ENCODE measurements at places on chromosomes 11 and 22. TPM values are rescaled to one million over a fixed set of nuclear protein-coding genes. Genes with fewer than 3 reads are reported as not detected.

Gene RAG1
- total RNA-seq, result 0.71 TPM

Gene PRG3
- total RNA-seq, result not detected

Gene MRGPRX4
- not detected for total RNA-seq

Gene NAALADL1
- not detected for total RNA-seq

Gene RABL2B
- total RNA-seq, result 13.5 TPM

Gene OR5P2
- not detected for total RNA-seq

Gene CSF2RB
- total RNA-seq, result not detected

Gene TNNT3
- not detected for total RNA-seq

Gene MUC2
- total RNA-seq, result not detected

Gene VSIG10L2
- total RNA-seq, result not detected

Gene SPTY2D1
- 19.7 TPM for total RNA-seq

Gene LRRN4CL
- 41.4 TPM for total RNA-seq

Gene RASGRP2
- total RNA-seq, result 0.23 TPM

GRCh38 chr11:134466156-134466555 is 54.1 kb upstream of the B3GAT1 start:
- no peak for DNase-seq

- no peak for DNase-seq
Observed at GRCh38 chr11:120064341-120064740, 73.6 kb downstream of the TRIM29 start.

GRCh38 chr11:100438376-100438775 is 248.7 kb upstream of the ARHGAP42 start:
- no peak for DNase-seq

DNA sequence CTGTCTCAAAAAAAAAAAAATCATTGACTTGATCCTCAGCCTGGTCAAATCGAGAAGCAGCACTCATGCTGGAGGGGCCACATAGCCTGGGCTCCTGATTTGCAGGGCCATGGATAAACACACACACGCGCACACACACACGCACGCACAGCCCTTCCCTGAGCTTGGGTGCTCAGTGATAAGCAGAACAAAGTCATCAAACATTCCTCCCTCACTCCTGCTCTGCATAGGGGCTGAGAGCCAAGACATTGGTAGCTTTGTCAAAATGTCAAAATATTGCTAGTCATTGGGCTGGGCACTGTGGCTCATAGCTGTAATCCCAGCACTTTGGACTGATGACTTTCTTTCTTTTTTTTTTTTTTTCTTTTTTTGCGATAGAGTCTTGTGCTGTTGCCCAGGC is 34.0 kb upstream of the A4GALT start:
- peak; percentile 43 for DNase-seq

- peak; percentile 53 for DNase-seq
Observed at GRCh38 chr22:24510637-24511625, 15.8 kb downstream of the UPB1 start.

- DNase-seq, result peak; percentile 87
Observed at GRCh38 chr11:119671051-119671450, 57.9 kb downstream of the NECTIN1 start.

DNA sequence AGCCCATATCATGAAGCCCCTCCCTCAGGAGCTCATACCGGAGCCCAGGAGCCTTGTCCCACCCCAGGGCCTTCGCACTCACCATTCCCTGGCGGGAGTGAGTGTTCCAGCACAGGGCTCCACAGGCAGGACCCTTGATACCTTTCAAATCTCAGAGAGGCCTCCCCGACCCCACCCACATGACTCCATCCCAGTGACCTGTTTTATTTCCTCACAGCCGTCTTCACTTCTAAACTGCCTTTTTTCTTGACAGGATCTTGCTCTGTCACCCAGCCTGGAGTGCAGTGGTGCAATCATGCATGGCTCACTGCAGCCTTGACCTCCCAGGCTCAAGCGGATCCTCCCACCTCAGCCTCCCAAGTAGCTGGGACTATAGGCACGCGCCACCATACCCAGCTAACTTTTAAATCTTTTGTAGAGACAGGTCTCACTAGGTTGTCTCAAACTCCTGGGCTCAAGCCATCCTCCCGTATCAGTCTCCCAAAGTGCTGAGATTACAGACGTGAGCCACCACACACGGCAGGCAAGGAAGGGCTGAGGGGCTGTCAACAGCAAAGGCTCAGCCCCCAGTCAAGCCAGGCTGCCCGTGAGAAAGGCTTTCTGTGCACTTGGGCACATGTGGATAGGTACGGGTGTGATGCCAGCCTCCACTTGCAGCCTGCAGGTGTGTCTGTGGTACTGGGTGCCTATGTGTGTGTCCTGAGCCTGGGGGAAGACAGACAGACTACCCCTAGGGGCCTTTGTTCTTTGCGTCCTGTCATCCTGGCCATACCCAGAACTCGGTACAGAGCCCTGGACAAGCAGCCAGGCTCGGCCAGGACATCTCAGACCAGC is 9.3 kb downstream of the RPL3 start:
- peak; percentile 48 for DNase-seq

- no peak for DNase-seq
Observed at GRCh38 chr22:19232623-19233022, 54.1 kb upstream of the SLC25A1 start.

GRCh38 chr11:6654281-6655019 is 1.2 kb downstream of the DCHS1 start:
- no peak for DNase-seq

GRCh38 chr11:112665291-112665690 is 295.9 kb upstream of the NCAM1 start:
- DNase-seq, result no peak

DNA sequence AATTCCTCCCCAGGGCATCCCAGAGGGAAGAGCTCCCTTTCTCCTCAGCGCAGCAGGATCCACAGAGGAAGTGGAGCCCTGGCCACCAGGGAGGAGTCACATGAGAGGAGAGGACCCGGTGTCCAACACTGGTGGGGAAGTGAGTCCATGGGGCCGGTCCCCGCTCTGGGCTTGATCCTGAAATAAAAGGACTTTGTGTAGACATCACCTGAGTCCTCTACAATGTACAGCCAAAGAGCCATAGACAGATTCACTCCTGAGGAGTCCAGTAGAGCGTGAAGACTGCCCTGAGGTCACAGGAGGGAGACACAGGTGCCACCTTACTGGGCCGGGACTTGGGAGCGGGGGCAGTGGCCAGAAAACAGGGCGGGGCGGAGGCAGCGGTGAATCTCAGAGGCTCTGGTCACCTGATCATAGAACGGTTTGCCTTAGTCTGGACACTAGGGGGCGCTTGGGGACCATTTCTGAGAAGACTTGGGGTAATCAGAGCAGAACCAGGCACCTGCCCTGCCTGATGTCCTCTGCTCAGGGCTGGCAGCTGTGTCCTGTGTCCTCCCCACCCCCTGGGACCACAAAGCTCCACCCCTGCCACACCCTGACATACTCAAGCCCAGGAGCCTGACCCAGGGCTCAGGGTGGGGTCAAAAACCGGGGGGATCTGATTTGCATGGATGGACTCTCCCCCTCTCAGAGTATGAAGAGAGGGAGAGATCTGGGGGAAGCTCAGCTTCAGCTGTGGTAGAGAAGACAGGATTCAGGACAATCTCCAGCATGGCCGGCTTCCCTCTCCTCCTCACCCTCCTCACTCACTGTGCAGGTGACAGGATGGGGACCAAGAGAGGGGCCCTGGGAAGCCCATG is 112.7 kb downstream of the VPREB1 start:
- peak; percentile 74 for DNase-seq

DNA sequence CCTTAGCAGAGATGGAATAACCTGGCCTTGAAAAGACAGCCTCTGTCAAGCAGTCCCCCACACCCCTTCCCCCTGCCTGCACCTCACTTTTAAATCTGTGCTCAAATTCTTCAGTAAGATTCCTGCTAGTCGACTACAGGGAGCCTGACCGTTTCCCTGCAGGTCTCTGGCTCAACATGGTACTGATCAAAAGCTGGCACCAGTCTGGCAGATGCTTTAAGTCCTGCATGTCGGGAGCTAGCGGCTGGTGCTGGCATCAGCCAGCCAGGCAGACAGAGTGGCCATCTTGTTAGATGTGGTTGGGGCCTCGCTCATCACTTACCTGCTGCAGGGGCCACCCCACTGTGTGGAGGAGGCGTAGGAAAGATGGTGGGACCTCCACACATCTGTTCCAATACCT is 204.4 kb upstream of the SORL1-AS1 start:
- DNase-seq, result no peak

GRCh38 chr11:118742304-118742703 is 48.7 kb downstream of the DDX6 start:
- DNase-seq, result no peak

GRCh38 chr22:46053563-46054090 is 76.7 kb upstream of the WNT7B start:
- DNase-seq, result peak; percentile 75

GRCh38 chr11:126640186-126640585 is 284.7 kb downstream of the ST3GAL4 start:
- DNase-seq, result no peak

- DNase-seq, result no peak
Observed at GRCh38 chr11:82692981-82693380, 40.7 kb downstream of the FAM181B start.

GRCh38 chr11:15055620-15056356 is 17.6 kb upstream of the CALCB start:
- no peak for DNase-seq

DNA sequence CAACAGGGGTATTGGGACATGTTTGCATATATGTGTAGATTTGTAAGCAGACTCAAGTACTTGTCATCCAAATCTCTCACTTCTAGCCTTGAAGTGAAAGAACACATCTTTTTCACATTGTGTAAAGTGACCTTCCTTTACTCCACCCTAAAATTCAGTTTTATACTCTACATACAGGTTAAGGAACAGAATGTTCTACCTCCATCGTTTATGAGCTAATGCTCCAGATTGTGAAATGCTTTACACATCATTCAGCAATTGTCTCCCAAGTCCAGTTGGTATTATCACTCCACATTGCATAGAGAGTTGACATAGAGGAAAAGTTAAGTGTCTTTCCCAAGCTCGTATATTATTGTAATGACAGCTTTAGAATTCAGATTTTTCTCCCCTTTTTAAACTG is 46.1 kb upstream of the BLID start:
- DNase-seq, result peak; percentile 88

GRCh38 chr22:42289671-42290541 is 19.5 kb upstream of the TCF20 start:
- DNase-seq, result no peak

GRCh38 chr11:65615950-65616574 is 486 bp downstream of the PCNX3 start:
- DNase-seq, result no peak

DNA sequence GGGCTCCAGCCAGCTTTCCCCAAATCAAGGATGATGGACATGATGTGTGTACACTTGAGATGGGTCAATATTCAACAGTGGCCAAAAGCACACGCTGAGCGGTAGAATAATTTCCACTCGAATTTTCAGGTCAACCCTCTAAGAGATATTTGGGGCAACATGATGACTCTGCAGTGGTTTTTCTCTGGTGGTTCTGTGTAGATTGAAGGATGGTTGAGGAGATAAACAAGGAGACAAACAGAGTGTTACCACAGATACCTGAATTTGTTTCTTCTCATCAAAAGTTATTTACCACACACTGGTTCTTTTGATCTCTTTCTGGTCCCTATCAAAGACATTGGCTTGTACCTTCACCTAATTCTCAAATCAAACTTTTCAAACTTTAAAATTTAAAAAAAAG is 242.0 kb downstream of the ETS1 start:
- no peak for DNase-seq

- no peak for DNase-seq
Observed at GRCh38 chr22:48554893-48555572, 1272.6 kb downstream of the BRD1 start.

DNA sequence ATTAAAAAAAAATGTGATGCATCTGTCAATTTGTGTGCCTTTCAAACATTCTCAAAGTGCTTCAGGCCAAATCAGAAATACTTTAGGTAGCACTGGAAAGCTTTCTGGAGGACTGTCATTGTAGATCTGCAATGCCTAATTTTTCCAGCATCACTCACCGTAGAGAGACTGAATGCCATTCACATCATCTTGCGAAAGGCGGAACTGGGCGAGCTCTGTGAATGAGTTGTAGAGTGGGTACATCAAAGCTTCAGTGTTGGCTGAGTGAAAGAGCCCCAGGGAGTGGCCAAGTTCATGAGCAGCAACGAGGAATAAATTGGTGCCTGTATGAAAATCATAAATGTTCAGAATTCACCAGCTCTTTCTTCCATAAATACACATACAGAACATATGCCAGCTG is 4.0 kb downstream of the MMP10 start:
- DNase-seq, result no peak

GRCh38 chr11:132357811-132358572 is 987.6 kb downstream of the NTM start:
- no peak for DNase-seq

GRCh38 chr11:62401811-62402210 is 17.0 kb upstream of the SCGB1A1 start:
- DNase-seq, result no peak

DNA sequence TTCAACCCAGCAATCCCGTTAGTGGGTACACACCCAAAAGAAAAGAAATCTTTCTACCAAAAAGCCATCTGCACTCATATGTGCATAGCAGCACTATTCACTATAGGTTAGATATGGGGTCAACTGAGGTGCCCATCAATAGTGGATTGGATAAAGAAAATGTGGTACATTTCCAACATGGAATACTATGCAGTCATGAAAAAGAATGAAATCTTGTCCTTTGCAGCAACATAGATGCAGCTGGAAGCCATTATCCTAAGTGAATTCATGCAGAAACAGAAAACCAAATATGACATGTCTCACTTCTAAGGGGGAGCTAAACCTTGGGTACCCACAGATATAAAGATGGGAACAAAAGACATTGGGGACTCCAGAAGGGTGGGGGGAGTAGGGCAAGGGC is 1.9 kb upstream of the ARHGAP8 start:
- DNase-seq, result no peak

- DNase-seq, result no peak
Observed at GRCh38 chr11:12241971-12242672, 131.7 kb downstream of the MICAL2 start.

DNA sequence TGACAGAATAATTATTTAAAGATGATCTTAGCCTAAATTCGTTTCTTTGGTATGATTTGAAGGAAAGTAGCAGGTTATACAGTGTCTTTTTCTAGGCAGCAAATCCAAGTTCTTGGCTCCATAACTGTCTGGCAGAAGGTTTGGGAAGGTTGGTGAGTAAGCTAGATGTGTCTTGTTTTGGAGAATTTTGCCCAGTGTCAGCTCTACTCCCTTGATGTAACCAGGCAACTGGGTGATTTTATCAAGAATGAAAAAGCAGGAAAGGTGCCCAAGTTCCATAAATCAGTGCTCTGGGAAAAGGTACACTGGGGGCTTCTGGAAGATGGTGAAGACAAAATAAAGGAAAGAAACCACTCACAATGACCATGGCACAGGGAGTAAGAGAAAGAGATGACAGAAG is 71.5 kb upstream of the USP47 start:
- DNase-seq, result no peak

- DNase-seq, result no peak
Observed at GRCh38 chr11:90766121-90766520, 543.3 kb upstream of the CHORDC1 start.

GRCh38 chr22:27226666-27227065 is 569.3 kb downstream of the MIAT start:
- DNase-seq, result peak; percentile 29

DNA sequence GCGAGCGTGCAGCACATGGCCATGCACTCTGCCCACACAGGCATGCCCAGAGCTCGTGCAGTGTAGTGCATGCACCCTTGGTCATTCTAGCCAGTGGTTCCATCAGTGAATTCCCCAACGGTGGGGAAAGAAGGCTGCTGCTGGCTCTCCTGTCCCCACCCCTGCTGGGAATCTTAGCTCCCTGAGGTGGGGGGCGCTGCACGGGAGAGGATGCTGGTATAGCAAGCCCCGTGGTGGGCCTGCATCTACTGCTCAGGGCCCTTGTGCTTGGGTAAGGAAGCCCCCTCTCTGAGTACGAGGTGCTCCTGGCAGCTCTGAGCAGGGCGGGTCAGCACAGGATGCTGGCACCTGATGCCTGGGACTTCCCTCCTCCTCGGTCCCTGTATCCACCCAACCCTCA is 18.5 kb upstream of the BAIAP2L2 start:
- no peak for DNase-seq

All from LHCN-M2 (cell line).